ENCODE measurements at places on chromosomes 16 and 17.

DNA sequence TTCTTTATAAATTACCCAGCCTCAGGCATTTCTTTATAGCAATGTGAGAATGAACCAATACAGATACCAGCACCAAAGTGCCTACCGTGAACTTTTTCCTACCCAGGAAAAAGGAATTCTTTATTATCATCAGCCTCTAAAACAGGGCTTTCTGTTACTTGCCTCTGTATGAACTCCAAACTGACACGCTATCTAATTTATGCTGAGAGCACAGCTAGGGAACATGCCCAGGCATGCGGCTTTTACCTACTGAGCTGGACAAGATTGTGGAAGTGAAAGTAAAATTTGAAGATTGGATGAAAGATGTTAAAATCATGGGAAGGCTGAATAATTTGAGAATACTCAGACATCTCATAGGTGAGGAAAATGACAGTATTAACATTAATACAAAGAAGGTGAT lies 24.4 kb upstream of the ADCY9 start:
- no peak for DNase-seq

- DNase-seq, result no peak
Observed at GRCh38 chr17:17701112-17701511, 19.9 kb downstream of the RAI1 start.

DNA sequence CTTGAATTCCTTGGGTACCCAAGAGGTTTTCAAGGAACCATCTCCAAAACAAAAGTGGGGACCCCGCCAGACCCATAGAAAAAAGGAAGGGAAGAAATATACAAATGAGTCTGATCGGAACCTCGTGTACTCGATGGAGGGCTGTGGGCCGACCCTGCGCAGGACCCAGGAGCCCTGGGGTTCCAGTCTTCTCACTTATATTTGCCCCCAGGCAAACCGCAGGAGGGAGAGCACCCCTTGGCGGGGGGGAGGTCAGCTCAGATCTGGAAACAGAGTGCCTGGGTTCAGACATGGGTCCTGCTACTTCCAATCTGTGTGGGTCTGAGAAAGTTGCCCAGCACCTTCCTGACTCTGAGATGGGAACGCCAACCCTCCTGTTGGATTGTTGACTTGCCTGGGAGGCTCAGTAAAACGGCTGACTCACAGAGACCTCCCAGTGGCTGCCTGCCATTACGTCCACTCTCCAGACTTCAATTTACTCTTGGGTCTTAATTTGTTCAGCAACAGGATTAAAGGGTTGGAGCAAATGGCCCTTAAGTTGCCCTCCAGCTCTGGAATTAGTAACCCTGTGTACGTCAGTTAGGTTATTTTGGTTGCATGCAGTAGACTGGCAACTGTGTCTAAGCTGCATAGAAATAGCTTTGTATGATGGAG lies 24.9 kb upstream of the CACNG4 start:
- DNase-seq, result no peak

DNA sequence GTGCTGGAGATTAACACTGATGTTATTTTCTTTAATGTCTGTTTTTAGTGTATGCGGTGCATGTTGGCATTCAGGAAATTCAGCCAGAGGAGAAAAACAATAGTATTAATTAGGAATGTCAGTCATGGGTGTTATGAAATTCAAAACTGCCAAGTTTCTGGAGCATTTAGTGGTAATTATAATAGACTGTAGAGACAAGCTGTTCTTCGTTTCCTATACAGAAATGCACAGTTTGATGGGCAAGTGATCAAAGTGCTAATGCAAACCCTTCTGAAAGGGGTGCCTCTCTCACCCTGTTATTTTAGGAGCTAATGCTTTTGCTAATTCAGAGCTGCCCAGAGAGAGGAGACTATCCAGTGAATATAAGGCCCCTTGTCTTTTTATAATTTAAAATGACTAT lies 573.8 kb upstream of the EEF2KMT start:
- no peak for DNase-seq

- peak; percentile 63 for DNase-seq
Observed at GRCh38 chr17:45132572-45133463, 503 bp upstream of the PLCD3 start.

DNA sequence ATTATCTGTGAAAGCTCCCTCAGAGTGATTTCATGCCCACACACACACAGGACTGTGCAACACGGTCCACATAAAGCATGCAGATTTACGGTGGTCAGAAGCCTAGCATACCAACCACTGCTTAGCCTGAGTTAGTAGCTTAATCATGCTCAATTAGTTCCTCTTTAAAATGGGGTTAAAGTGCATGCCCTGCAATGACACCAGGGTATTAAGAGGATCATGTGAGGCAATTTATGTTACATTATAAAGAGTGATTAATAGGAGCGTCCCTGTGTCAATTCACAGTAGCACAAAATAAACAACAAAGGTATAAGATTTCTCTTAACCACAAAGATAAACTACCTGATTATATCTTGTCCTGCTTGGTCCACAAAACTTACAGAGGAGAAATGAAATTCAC lies 39.8 kb downstream of the C17orf67 start:
- DNase-seq, result no peak

DNA sequence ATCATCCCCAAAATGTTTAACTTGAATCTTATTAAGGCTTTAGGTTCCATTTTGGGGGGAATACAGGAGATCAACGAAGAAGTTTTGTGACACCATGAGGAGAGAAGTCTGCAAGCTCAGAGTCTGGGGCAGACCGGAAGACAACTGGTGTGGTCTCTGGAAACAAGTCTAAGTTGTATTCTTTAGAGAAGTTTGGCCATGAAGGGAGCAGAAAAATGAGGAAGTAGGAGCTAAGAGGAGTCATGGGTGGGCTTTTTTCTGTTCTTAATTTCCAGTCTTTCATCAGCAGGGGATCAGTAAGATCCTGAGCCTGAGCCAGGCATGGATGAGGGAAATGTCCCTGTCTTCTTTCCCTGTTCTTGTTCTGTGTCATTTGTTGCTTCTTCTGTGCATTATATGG lies 35.8 kb upstream of the NF1 start:
- DNase-seq, result no peak

DNA sequence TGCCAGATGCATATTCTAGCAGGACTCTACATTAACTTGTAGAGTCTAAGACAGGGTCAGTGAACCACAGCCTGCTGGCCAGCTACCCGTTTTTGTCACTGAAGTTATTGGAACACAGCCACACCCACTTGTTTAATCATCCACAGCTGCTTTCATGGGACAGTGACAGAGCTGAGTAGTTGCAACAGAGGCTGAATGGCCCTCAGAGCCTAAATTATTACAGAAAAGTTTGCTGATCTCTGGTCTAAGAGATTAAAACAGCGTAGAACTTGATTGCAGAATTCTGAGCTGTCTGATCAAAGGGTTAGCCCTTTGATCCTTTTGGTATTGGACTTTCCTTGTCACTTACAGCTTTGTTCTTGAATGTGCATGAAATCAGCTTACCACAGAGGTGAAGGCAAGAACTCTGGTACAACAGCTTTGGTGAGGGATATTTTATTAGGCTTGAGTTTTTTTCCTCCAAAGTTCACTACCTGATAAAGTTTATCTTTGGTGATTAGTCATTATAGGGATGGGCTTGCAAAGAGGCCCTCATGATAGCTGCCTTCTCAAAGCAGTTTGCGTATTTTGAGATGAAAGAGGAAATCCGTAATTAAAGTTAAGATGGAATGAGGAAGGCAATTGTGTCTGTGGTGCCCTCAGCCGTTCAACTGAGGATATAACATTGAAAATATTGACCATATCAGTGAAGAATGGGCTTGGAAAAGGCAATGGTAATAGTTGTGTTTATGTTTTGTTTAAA lies 23.6 kb downstream of the ALDH3A2 start:
- DNase-seq, result no peak

- no peak for DNase-seq
Observed at GRCh38 chr16:19783363-19784182, 65.5 kb downstream of the IQCK start.

GRCh38 chr16:70438585-70438968 lies 323 bp downstream of the ST3GAL2 start:
- no peak for DNase-seq

DNA sequence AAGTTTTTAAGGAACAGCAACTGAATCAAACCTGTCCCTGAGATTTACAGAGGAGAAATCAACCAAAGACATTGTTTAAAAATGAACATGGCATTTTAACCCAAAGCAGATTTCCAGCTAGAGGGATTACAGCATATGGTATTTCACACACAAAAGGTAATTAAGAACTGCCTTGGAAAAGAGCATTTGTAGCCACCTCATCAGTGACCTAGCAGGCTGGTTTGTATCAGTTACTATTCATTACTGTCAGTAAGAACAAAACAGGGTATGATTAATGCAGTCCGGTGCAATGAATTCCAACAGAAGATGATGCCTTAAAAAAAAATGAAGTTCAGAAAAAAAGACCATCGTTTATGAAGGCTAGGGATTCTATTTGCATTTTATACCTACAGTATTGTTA lies 219.9 kb downstream of the CHD9NB start:
- no peak for DNase-seq

GRCh38 chr17:8753976-8754440 lies 4.3 kb downstream of the SPDYE4 start:
- DNase-seq, result no peak

GRCh38 chr16:88815901-88816589 lies 4.3 kb upstream of the APRT start:
- peak; percentile 36 for DNase-seq

DNA sequence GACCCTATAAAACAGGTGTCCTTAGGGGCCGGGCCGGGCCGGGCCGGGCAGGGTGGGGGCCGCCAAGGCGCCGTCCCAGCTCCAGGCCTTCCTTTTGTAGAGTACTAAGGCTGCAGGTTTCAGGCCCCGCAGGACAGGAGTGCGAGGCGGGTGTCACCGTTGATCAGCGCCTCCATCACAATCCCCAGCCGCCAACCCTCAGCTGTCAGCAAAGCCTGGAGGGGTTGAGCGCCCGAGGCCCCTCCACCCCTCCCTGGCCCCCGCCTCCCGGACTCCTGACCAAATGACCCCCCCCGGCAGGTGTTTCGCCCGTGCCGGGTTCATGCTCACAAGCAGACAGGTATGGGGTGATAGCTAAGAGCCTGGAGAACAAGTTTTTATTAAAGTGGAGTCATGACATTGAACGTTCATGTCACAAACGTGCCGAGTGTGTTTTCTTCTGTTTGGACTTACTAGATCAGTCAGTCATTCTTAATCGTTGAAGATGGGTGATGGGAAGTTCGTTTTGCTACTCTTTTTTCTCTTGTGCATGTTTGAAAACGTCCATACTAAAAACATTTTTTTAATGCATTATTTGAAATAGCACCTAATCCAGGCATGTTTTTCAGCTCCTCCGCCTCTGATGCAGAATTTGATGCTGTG lies 534 bp downstream of the ARL2BP start:
- DNase-seq, result no peak

- DNase-seq, result no peak
Observed at GRCh38 chr17:70987867-70988340, 818.6 kb downstream of the KCNJ2 start.

- DNase-seq, result no peak
Observed at GRCh38 chr17:83046448-83047181, 32.8 kb upstream of the METRNL start.

DNA sequence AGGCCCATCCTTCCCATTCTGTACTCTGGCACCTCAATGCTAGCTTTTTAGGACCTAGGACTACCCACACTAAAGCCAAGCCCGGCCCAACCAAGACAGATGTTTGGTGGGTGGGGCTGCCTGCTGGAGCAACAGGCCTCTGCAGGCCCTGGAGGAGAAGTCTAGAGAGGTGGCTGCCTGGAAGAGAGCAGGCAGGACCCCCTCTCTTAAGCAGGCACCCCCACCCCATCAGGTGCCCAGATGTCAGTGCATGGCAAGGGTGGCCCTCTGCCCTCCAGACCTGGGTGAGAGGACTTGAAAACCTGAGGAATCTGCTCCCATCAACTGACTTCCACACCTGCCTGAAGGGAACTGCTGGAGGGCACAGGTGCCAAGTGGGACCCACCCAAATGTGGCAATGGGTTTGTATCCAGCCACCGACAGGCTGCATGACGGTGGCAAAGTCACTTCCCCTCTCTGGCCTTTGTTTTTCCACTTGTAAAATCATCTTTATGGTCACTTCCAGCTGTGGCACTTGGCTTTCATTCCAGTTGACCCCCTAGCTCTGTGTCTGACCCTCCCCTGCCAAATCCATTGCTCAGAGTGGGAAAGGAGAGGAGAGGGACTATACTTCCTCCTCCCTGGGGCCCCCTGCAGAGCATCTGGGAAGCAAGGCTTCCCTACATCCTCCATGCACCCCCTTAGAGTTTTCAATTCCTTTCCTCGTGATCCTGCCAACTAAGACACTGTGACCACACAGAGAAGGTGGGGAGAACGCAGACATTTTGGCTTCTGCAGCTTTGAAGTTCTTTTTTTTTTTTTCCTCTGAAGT lies 1.7 kb upstream of the STAT5A start:
- no peak for DNase-seq

DNA sequence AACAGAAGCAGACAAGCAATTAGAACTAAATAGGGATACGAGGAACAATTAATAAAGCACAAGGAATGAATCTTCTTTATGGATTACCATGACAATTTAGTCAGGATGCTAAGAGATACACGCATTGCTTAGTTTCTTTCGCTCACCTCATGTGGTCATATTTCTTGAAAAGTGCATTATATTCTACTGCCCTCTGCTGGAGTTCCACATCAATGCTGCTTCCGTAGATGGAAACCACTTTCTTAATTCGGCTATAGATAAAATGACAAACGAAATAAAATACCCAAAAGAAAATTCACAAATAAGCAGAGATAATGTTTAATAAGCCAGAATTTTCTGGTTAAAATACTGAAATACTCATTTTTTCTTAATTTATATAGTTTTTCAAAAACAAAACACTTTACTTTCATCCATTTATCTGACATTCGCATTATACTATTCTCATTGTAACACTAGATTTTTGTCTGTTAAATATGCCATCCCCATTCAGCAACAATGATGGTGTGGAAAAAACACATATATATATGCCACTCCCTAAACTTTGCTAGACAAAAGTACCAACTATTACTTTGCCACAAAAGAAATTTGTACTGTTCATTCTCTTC lies 22.0 kb upstream of the PHLPP2 start:
- DNase-seq, result no peak

DNA sequence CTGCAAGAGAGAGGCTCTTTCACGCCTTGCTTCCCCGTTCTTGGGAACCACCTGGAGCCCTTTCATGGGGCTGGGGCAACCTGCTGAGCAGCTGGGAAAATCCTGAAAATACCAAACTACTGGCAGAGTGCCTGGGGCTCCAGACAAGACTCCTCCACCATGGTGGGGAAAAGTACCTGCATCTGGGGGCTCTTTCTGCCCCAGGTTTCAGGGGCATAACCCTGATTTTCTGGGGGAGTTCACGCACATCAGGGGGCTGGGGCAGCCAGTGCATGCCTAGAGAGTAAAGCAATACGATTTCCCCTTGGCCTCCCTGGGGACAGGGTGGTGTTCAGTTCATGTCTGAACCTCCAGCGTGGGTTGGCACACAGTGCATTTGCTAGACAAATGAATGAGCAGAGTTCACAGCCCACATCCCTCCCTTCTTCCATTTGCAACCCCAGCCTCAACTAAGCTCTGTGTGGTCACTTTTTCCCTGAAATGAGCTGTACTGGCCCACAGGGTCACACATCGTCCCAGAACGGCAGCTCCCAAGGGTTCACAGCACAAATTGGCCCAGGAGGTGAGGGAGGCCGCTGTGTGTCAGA lies 5.2 kb upstream of the CDC42EP4 start:
- no peak for DNase-seq

All from stimulated activated CD4-positive, alpha-beta T cell treated with anti-CD3 and anti-CD28 coated beads, Interleukin-4, amount 100 ng/mL, for 4 hours (primary cell).